Activated T-helper 2 cell treated with anti-CD3 and anti-CD28 coated beads, Interferon-gamma antibody, Interleukin-2, Interleukin-4, amounts not matched to agents 10 μg/mL and 5 μg/mL and 100 μg/mL, durations not matched to agents 14 hours and 24 hours and 36 hours (primary cell): ENCODE measurements at places on chromosomes 2 and 18. TPM values are rescaled to one million over a fixed set of nuclear protein-coding genes. Genes with fewer than 3 reads are reported as not detected.

The RAD51AP2 gene
- total RNA-seq, result not detected in 2 replicates

The NTSR2 gene
- total RNA-seq, result not detected in 2 replicates

The EGR4 gene
- 0.46 and 0.53 TPM in 2 replicates for total RNA-seq

The STAT4 gene
- 92.2 and 96.9 TPM in 2 replicates for total RNA-seq

The SPATA3 gene
- not detected in 2 replicates for total RNA-seq

The DNAH6 gene
- 0.09 and 0.14 TPM in 2 replicates for total RNA-seq

The ALPI gene
- total RNA-seq, result not detected in 2 replicates

The IL36RN gene
- total RNA-seq, result not detected in 2 replicates

The GKN1 gene
- not detected in 2 replicates for total RNA-seq

The CASP8 gene
- 43.5 and 44.1 TPM in 2 replicates for total RNA-seq

The TMEM214 gene
- total RNA-seq, result 96.3 and 102 TPM in 2 replicates

The SCN1A gene
- total RNA-seq, result not detected in 2 replicates

The MAB21L4 gene
- total RNA-seq, result not detected in 2 replicates

The PCARE gene
- total RNA-seq, result not detected in 2 replicates

The RESP18 gene
- not detected in 2 replicates for total RNA-seq

The SAG gene
- total RNA-seq, result 0.05 TPM in 1 of 2 replicates, not detected in the other

The OTX1 gene
- not detected in 2 replicates for total RNA-seq

The SP140L gene
- total RNA-seq, result 55.7 and 59.1 TPM in 2 replicates

The CDH2 gene
- total RNA-seq, result 0.07 TPM in 1 of 2 replicates, not detected in the other

The CNTNAP5 gene
- total RNA-seq, result not detected in 2 replicates

The MARCHF7 gene
- total RNA-seq, result 80.0 and 83.1 TPM in 2 replicates

The KCNG2 gene
- not detected in 2 replicates for total RNA-seq

The UGT1A10 gene
- total RNA-seq, result not detected in 2 replicates

The SP9 gene
- not detected in 2 replicates for total RNA-seq

The LHCGR gene
- not detected in 2 replicates for total RNA-seq

The SLC5A7 gene
- total RNA-seq, result not detected in 2 replicates

The GPR45 gene
- not detected in 2 replicates for total RNA-seq

The VSNL1 gene
- total RNA-seq, result not detected in 2 replicates

The KIAA2012 gene
- total RNA-seq, result not detected in 2 replicates

The SH3BP4 gene
- 0.05 and 0.66 TPM in 2 replicates for total RNA-seq

The COL6A3 gene
- total RNA-seq, result 7.9 and 9.2 TPM in 2 replicates

The STON1 gene
- total RNA-seq, result 1.9 and 2.1 TPM in 2 replicates
